ENCODE measurements at places on chromosomes 11 and 22.

GRCh38 chr11:114159320-114159719 lies 99.8 kb downstream of the ZBTB16 start:
- no peak for DNase-seq

- peak; percentile 5 for DNase-seq
Measured at GRCh38 chr11:44400431-44400830, 90.5 kb upstream of the ALX4 start.

DNA sequence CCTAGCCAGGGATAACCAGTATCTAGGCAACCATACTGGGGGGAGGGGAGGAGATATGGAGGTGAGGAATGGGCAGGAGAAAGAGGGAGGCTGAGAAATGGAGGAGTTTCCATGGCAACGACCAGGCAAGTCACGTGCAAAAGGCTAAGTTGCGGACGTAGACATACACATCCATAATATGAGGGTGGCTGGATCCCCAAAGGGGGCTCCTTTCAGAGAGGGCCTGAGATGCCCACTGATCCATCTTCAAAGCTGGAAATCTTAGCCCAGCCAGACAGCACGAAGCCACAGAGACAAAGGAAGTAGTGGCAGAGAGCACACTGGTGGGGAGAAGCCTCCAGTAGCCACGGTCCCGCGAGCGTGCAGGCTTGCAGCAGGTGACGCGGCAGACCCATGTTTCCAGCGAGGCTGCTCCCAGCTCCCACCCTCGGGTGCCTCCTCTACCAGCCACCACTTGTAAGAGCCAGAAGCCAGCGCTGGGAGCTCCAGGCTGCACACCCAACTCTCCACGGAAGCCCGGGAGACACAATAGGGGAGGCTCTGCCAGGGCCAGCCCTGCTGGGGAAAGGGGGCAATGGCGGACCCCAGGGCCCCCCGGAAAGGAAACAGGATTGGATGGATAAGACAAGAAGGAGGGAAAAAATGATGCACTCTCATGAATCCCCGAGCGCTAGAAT lies 938 bp downstream of the FXYD6 start:
- no peak for DNase-seq

DNA sequence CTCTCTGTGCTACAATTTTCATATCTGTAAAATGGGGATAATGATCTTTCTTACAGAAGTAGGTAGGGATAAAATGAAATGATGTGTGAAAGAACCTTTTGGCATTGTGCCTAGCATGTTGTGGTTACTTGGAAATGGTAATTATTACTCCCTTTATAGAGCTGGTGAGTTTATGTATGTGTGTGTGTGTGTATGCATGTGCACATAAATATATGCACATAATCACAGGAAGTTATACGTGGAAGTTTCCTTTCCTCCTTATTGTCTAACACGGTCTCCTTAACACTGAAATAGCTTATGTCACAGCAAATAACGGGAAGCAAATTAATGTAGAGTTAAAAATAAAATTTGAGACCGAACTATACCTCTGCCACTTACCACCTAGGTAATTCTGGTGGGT lies 163.7 kb upstream of the ZBED5 start:
- DNase-seq = no peak

All from cardiac fibroblast (primary cell).